ENCODE measurements at places on chromosomes 4 and X.

DNA sequence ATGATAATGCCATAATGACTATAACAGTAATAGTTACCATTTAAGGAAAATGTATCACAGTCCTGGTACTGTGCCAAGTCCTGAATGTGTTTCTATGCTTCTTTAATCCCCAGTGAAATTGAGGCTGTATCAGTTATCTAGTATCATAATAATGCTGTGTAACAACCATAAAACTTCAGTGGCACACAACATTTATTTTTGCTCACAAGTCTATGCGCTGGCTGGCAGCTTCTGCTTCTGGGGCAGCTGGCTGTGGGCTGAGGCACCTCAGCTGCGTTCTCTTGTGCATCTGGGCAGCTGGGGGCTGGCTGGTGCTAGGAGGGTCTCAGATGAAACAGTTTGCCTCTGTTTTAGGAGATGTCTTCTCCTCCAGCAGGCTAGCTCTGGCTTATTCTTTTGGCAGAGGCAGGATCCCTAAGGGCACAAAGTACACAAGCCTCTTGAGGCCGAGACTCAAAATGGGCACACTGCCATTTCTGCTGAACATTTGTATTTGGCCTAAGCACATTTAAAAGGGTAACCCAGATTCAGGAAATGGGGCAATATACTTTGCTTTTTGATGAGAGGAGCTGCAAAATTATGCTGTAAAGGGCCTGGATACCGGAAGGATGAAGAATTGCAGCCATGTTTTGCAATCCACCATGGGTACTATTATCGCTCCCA lies 62.6 kb upstream of the DHX15 start:
- no peak for DNase-seq

DNA sequence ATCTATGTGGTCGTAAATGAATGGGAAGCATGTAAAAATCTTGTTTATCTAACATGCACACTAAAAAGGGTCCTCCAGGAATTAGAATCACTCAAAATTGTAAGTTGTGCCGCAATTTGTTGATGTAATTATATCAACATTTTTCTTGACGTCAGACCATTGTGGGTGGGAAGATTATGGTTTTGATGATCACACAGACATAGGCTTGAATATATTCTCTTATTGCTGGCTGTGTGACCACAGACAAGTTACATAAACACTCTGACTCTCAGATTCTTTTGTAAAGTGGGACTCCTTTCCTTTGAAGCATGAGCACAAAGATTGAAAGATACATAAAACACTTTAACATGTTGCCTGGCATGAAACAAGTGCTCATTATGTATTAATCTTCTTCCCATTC lies 51.5 kb downstream of the IL1RAPL1 start:
- no peak for DNase-seq

- DNase-seq = no peak
Observed at GRCh38 chrX:10952619-10953018, 158.5 kb upstream of the HCCS start.

DNA sequence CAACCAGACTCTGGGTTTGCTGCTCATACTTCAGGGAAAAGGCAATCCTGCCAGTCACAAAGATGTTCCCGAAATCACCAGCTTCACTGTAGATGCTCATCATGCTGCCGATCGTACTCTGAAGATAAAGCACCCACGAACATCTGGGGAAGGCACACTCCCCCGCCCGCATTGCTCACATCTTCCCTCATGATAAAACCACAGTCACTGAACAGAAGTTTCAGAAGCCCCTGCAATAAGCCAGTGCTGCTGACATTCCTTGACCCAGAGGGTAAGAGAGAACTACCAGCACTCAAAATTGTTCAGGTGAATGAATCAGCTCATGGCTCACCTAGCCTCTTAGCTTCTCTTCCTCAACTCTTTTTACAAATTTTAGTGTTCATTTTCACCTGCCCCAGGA lies 43.1 kb downstream of the SRPX2 start:
- DNase-seq = peak; percentile 10

- peak; percentile 76 for DNase-seq
Observed at GRCh38 chr4:98663226-98664006, 5.0 kb upstream of the TSPAN5 start.

- DNase-seq = no peak
Observed at GRCh38 chrX:361231-362145, 25.2 kb downstream of the PPP2R3B start.

DNA sequence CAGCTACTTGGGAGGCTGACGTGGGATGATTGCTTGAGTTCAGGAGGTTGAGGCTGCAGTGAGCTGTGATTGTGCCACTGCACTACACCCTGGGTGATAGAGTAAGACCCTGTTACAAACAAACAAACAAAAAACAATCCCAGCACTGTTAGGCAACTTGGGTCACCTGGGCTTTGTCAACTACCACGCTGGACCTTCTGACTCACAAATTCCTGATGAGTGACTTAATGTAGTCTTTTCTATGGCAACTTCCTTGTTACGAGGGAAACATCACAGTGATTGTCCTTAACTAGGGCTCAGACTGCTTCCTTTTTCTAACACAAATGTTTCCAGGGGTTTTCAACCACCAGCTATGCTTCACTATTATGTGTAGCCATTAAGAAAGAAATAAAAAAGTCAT lies 128.8 kb upstream of the GPC4 start:
- DNase-seq = no peak

GRCh38 chr4:88752076-88752463 lies 54.4 kb upstream of the NAP1L5 start:
- no peak for DNase-seq

DNA sequence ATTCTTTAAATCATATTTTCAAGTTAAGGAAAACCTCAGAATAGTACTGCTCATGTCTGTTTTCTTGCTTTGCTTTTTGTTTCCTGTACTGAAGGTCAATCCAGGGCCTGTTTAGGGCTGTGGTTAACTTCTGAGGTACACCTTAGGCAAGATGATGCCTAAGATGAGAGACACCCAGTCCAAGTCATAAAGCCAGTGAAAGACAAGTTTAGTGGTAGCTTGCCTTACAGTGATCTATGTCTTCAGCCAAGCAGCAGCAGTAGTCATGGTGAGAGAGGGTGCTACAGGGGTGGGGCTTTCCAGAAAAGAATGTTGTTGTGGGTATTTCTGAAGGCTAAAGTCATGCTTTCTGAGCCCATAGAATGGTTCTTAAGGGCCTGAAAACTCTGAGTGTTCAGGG lies 173.7 kb downstream of the VSIG4 start:
- peak; percentile 13 for DNase-seq

DNA sequence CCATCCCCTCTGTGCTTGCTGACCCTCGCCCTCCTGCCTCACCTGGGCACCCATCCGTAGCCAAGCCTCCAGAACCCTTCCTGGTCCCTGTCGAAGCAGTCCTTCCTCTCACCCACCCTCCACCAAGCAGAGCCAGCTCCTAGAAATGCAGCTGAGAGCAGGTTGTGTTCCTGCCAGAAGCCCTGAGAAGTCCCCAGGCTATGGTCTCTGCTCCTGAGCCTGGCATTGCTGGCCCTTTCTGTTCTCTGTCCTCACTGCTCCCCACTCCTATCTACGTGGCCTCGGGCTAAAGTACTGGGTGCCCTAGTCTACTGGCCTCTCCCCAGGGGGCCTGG lies 2.1 kb upstream of the CPZ start:
- no peak for DNase-seq

DNA sequence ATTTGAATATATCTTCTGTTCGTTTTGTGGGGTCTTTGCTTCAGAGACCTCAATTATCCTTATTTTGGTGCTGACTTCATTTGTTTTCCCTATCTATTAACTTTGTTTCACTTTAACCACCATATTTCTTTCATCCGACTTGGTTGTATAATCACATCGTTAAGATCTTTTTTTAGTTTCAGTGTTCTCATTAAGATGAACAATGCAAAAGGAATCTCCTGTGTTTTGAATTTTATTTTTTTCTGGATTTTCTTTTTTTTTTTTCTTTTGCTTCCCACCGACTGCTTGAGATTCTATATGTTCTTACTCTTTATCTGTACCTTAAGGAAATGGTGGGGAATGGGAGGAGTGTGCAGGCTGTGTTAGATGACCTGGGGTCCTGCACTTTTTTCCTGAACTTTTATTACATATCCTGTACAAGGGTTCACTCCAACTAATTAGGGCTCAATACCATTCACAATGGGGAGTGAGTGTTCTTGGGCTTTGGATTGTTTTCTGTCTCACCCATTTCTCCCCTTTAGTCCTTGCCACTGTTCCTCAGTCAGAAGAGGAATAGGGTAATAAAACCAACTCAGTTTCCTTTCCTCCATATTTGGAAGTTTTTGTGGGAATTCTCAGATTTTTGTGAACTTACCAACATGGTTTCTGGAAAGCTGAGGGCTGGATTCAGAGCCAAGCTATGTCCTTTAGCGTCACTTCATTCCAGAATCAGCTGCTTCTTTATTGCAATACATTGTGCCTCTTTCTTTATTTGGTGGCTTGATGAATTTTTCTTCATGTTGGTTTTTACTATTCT lies 43.2 kb upstream of the BMPR1B start:
- no peak for DNase-seq

DNA sequence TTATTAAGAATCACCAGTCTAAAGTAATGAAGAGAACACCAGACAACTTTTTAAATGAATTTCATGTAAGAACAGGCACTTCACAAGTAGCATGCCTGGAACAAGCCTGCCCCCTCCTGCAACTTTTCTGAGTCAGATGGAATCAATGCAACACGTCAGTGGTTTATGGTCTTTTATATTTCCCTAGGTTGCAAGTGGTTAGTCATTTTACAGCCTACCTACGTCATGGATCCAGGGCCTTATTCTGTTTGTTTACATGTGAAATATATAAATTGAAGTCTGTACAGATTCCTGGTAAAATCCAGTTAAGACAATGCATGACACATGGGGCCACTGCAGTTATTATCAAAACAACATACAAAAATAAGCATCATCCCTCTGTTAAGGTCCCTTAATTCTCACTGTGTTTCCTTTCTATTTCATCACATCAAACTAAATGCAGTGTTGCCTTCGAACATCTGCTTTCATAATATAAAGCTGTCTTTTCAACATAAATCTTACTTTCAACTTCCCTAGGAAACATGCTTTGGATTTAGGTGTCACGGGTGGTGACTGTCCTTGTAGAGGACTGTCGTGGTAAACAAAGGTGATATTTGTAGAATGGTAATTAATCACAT lies 309.3 kb downstream of the FRMPD4 start:
- DNase-seq = no peak

DNA sequence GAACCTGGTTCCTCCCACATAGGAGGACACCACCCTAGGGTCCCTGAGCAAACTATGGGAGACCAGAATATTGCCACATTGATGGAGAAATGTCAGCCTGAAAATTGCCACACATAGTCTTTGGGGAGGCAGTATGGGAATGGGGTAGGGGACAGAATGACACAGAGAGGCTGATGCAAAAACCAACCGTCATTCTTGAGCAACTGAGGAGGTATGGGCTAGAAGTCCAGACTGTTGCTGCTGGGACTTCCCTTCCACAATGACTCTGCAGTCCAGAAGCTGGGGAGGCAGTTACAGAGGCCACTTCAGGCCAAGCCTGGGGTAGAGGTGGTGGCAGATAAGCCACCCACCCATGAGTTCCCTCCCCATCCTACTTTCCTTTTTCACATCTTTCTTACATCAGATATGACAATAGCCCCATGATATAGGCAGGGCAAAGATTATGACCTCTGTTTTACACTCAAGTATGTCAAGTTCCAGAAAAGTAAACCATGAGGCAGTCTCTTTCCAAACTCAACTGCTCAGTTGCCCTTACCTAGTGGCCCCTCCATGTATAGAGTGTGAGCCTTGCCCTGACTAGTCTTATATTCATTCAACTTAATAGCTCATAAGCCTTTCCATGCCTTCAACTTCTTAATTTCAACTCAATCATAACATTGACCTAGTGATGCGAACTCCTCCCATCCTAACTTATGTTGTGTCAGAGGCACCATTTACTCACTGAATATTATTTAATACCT lies 41.7 kb downstream of the VSIG4 start:
- DNase-seq = no peak

DNA sequence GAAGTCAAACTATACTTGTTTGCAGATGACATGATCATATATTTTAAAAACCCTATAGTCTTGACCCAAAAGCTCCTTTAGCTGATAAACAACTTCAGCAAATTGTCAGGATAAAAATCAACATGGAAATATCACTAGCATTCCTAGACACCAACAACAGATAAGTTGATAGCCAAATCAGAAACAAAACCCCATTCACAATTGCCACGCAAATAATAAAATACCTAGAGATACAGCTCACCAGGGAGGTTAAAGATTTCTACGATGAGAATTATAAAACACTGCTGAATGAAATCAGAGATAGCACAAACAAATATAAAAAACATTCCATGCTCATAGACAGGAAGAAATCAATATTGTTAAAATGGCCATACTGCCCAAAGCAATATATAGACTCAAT lies 605.0 kb upstream of the GRIA3 start:
- DNase-seq = no peak

DNA sequence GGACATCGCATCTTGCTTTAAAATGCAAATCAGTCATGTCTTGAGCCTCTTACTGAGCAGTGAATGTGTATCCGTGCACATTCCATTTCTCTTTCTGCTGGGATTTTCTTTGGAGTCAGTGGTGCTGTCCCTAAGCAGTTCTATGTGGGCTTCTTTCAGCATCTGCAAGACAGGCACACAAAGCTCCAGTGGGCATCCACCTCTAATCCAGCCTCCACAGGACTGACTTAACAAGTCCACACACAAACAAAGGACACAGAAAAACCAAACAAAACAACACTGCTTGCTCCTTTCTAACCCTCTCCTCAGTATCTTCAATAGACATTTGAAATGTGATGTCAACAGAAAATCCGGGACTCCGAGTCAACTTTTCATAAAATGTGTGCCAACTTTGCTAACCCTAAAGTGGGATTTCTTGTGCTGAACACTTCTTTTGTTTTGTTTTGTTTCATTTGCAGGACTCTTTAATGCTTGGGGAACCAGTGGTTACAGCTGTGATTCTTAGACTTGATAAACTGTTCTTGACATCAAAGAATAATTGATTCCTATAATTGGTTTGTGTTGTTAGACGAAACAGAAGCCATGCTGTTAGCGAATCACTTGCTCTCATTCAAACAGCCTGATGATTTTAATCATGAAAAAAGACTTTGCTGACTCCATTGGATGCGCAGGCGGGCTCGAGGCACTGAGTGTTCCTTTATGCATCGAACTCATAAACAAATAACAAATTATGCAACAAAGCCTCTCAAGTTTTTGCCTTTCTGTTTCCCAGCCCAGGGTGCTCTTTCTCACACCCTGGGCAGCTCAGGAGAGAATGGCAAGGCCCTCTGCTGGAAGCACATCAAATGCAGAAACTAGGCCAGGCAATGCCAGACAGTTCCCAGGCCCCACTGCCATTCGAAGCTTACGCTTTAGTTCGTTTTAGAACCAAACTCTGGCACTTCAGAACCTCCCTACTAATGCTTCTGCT lies 20.1 kb downstream of the ETNPPL start:
- DNase-seq = no peak

- DNase-seq = no peak
Observed at GRCh38 chr4:118265312-118266144, 87.3 kb downstream of the PRSS12 start.
